GM04503 (cell line): ENCODE measurements at places on chromosomes 3 and 15.

GRCh38 chr3:46675426-46675825 lies 18.1 kb downstream of the ALS2CL start:
- no peak for DNase-seq

- DNase-seq: no peak
These were observed 204.7 kb upstream of the GAP43 start for GRCh38 chr3:115418583-115418982.

GRCh38 chr3:62167566-62168262 lies 205.6 kb downstream of the FEZF2 start:
- no peak for DNase-seq

DNA sequence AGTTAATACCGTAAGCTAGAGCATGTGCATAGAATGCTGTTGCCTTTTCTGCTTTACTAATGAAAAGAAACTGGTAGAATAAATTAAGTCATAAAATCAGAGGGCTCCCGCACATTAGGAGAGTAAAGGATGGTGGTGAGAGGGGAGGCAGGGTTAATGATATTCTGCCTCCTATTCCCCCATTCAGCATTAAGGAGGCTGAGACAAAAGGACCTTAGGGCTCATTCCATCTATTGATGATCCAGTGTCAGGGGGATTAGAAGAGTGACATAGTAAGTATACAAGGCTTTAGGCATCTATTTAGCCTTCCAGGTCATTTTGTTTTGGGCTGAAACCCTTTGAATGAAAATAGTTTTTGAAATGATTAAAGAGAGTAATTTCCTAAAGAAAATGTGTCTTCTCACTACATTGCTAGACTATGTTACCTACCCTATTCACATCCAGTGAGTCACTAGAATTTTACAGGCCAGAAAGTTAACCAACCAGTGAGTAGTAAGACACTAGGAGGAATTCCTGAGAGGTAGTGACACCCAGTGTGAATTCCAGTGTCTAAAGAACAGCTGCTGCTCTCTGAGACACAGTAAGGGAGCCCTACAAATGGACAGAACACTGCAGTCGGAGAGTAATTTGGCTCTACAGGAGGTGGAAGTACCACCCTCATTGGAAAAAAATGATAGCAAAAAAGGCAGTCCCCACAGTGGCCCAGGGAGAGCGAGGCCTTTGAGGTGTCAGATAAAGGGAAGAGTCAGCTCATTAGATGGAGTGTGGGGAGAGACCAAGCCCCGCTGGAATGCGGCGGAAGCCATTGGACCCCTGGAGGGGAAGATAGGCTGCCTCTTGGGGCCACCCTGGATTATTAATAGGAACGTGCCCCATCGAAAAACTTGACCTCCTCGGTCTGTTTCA lies 67.6 kb downstream of the TUSC7 start:
- no peak for DNase-seq

DNA sequence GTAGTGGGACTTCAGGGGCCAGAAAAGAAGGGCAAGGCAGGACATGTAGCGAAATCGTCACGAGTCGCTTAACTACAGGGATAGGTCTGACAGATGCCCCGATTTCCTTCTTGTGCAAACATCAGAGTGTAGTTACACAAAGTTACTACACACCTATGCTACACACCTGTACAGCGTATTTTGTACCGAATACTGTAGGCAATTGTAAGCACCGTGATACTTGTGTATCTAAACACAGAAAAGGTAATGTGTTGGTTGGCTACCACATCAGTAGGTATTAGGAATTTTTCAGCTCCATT lies 515 bp upstream of the MTHFS start:
- DNase-seq: no peak

GRCh38 chr15:56371495-56372147 lies 6.4 kb downstream of the TEX9 start:
- no peak for DNase-seq
